ENCODE measurements at places on chromosomes 7 and 10. TPM values are rescaled to one million over a fixed set of nuclear protein-coding genes. Genes with fewer than 3 reads are reported as not detected.

GDF2 gene
- not detected for polyA plus RNA-seq

RARRES2 gene
- polyA plus RNA-seq, result not detected

NPY gene
- not detected for polyA plus RNA-seq

GRIFIN gene
- not detected for polyA plus RNA-seq

SPDYE6 gene
- polyA plus RNA-seq, result not detected

KIAA1549 gene
- 14.8 TPM for polyA plus RNA-seq

PON1 gene
- polyA plus RNA-seq, result not detected

GPR158 gene
- polyA plus RNA-seq, result 2.1 TPM

TSPAN12 gene
- 2.2 TPM for polyA plus RNA-seq

CCDC172 gene
- polyA plus RNA-seq, result not detected

MALRD1 gene
- not detected for polyA plus RNA-seq

DGKI gene
- 15.7 TPM for polyA plus RNA-seq

CYP2C18 gene
- not detected for polyA plus RNA-seq

SAP25 gene
- polyA plus RNA-seq, result 0.52 TPM

SUN3 gene
- not detected for polyA plus RNA-seq

TMEM209 gene
- polyA plus RNA-seq, result 14.6 TPM

EPO gene
- not detected for polyA plus RNA-seq

NSMCE4A gene
- polyA plus RNA-seq, result 138 TPM

CALY gene
- polyA plus RNA-seq, result 3.7 TPM

ATP6V0A4 gene
- polyA plus RNA-seq, result 0.81 TPM

PTCD1 gene
- polyA plus RNA-seq, result 4.0 TPM

RPEL1 gene
- polyA plus RNA-seq, result not detected

DPYSL4 gene
- 143 TPM for polyA plus RNA-seq

ZPBP gene
- not detected for polyA plus RNA-seq

OLAH gene
- not detected for polyA plus RNA-seq

AGBL3 gene
- polyA plus RNA-seq, result 9.5 TPM

CCDC146 gene
- 13.0 TPM for polyA plus RNA-seq

AGMO gene
- polyA plus RNA-seq, result not detected

NRCAM gene
- polyA plus RNA-seq, result 90.9 TPM

DNAH11 gene
- 2.1 TPM for polyA plus RNA-seq

ANXA8 gene
- not detected for polyA plus RNA-seq

WNT16 gene
- polyA plus RNA-seq, result not detected

CALHM3 gene
- not detected for polyA plus RNA-seq

SFTPD gene
- 1.4 TPM for polyA plus RNA-seq

TMEM196 gene
- polyA plus RNA-seq, result 30.3 TPM

AMPH gene
- 34.7 TPM for polyA plus RNA-seq

PDK4 gene
- not detected for polyA plus RNA-seq

TMUB1 gene
- polyA plus RNA-seq, result 43.9 TPM

TRPV5 gene
- polyA plus RNA-seq, result 0.52 TPM

VIPR2 gene
- 0.51 TPM for polyA plus RNA-seq

LIPJ gene
- 0.15 TPM for polyA plus RNA-seq
